ENCODE measurements at places on chromosomes 12 and 14. TPM values are rescaled to one million over a fixed set of nuclear protein-coding genes. Genes with fewer than 3 reads are reported as not detected.

The GPR162 gene
- total RNA-seq: 5.0 TPM

- no peak for DNase-seq
Measured at GRCh38 chr12:5259523-5259922, 172.4 kb upstream of the NTF3 start.

DNA sequence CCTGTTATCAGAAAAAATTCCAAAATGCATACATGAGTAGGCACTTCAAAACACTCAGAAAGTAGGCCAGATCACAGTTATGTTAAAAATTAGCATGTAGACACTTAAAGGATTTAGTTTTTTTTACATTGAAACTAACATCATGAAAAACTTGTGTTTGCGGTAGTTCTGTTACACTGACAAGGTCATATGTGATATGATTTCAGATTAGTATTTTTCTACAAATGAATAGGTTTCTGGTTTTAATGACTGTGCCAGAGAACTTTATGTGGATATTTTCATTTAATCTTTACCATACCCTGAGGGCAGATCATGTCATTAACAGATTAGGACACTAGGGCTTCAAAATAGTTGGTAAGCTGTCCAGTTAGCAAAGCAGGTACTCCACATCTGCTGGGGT lies 20.7 kb downstream of the YARS2 start:
- DNase-seq: no peak

DNA sequence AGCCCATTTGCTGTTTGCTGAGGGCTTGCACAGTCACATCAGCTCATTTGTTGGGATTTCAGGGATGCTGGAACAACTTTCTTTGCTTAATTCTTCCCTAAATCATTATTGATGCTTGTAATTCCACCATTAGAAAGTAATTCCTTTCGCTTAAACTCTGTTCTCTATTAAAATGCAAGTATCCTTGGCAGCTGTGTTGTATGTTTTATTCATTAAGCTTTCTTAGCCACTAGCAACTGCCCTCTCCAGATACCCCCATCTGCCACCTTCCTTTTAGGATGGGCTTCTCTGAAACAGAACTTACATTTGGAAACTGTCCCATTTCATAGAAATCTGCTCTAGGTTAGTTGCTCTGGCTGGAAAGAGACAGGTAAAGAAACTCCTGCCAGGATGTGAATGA lies 43.7 kb downstream of the ADCK1 start:
- DNase-seq: no peak

The TMCC3 gene
- 14.7 TPM for total RNA-seq

- DNase-seq: no peak
Measured at GRCh38 chr12:24425601-24425970, 476.1 kb upstream of the SOX5 start.

The SLCO1A2 gene
- total RNA-seq: 0.31 TPM

The AHSA1 gene
- total RNA-seq: 92.0 TPM

The SERPINA10 gene
- not detected for total RNA-seq

DNA sequence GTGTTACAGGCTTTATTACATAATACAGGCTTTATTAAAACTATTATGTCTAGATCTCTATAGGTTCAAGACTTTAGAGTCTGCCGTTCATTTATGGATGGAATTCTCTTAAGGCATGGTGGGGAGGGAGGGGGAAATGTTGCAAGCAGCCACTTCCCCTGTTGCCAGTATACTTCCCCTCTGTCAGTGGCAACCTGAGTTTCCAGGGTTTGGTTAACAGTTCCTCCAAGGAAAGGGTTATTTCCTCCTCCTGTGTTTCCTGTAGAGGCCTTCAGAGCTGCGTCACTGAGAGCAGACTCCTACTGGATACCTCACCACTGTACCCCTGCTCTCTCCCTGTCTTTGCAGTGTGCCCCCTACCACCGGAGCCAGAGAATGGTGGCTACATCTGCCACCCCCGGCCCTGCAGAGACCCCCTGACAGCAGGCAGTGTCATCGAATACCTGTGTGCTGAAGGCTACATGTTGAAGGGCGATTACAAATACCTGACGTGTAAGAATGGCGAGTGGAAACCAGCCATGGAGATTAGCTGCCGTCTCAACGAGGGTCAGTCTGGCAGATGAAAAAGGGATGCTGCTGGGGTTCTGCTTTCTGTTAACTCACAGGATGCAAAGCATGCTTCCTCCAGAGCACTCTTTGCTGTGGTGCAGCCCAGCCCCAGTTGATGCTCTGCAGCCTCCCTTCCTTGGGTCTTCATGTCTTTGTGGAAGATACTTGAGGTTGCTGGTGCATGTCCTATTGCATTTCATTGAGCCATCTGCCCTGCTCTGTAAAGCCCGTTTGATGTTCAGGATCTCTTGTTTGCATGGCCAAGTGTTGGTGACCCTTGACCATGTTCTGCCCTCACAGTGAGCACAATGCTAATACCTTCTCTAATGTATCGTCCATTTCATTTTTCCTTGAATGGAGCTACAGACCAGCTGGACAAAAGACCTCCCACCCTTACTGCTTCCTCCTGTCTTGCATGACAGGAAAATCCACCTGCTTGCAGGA lies 63.6 kb upstream of the SRSF5 start:
- DNase-seq: peak; percentile 84

The GLI1 gene
- total RNA-seq: 2.8 TPM

- peak; percentile 61 for DNase-seq
Measured at GRCh38 chr14:68749487-68750475, 43.1 kb downstream of the ZFP36L1 start.

DNA sequence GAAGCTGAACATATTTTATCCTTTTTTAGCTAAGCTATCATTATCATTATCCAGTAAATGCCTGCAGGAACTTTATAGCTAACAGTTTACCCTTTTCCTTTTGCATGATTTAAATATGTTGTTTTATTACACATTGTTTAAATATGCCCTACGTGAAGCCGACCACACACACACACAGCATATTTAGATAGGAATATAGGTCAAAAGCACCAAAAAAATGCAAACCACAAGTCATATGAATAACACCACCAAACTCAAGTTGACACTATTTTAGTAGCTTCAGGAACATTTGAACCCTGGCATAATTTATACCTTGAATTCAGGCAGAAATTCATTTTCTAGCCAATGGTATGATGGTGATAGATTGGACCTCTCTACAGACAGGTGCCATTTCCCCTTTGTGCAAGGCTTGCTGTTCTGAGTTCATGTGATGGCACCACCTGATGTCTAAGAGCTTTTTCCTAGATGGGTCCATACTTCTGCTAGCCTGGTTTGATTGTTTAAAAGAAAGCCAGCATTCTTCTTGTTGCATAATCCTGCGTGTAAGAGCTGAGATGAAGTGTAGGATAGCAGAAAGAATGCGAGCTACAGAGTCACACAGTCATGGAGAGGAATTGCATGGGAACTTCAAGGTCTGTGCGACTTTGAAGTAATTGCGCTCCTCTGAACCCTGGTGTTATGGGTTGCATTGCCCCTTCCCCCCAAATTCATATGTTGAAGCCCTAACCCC lies 454.8 kb upstream of the SOX5 start:
- no peak for DNase-seq

DNA sequence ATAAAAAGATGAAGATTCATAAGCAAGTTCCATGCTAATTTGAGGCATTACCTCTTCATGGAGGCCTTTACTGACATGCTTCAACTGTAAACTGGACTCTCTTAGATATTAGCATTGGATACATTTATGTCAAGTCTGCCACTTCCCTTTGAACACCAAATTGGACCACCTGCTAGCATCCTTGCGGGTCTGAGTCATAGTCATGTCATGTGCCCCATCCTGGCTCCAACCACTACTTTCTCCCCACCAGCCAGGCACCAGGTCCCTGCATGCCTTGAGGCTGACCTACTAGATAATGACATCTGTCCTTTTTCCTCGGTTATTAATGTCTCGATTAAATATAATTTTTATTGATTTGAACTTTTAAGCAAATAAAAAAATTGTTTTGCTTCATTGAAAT lies 32.9 kb upstream of the EEA1 start:
- DNase-seq: no peak
